Stimulated activated CD8-positive, alpha-beta memory T cell treated with anti-CD3 and anti-CD28 coated beads, Interleukin-4, amount 100 ng/mL, for 4 hours (primary cell): ENCODE measurements at places on chromosomes 13 and 19.

DNA sequence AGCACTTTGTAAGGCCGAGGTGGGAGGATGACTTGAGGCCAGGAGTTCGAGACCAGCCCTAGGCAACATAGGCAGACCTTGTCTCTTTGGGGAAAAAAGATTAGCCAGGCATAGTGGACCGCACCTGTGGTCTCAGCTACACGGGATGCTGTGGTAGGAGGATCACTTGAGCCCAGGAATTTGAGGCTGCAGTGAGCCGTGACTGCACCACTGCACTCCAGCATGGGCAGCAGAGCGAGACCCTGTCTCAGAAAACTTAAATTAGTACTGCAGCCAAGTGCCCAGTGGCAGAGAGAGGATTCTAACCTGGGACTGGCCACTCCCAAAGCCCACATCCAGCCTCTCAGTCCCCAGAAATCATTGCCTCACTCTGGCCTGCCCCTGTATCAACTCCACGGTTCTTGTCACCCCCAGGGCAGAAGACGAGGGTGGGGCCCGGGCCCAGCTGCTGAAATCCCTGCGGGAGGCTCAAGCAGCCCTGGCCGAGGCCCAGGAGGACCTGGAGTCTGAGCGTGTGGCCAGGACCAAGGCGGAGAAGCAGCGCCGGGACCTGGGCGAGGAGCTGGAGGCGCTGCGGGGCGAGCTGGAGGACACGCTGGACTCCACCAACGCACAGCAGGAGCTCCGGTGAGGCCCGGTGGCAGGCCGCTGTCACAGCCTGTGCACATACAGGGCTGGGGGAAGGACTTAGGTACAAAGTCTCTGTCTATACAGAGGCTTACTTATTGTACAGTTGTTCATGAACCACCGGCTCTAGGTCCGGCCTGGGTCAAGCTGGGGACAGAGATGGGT is 53.4 kb downstream of the KCNC3 start:
- DNase-seq, result no peak

DNA sequence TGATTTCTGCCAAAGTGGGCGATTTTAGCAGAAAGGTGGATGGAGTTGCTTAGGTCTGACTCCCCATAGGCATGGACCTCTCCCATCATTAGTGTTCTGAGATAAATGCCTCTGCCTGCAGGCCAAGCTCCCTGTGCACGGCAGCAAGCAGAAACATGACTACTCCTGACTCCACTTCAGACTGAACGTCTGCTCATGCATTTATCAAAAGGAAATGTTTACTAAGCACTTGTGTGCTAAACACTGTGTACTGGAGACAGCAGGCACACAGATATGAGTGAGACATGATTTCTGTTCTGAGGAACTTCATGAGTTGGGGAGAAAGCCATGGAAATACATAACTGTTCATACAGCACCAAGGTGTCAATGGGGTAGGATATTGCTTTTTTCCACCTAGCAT is 149.6 kb downstream of the MIPEP start:
- DNase-seq, result no peak

- DNase-seq, result no peak
Measured at GRCh38 chr19:1000095-1000494, at the start of gene GRIN3B. Gene GRIN3B (plus strand): TSS chr19:1000419. CDS start chr19:1000438, 19 bp downstream.

DNA sequence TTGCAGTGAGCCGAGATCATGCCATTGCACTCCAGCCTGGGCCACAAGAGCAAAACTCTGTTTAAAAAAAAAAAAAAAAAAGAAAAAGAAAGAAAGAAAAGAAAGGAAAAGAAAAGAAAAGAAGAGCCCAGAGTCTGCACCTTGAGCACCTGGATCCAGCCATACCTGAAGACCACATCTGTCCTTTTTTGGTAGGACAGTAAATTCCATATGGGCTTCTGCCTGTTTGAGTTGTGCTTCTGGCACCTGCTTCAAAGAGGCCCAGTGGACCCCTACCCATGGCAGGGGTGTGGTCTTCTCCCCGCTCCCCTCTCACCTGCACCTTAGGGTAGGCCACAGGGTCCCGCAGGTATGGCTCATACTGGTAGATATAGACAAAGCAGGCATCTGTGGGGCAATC is 5.8 kb downstream of the TM6SF2 start:
- no peak for DNase-seq

DNA sequence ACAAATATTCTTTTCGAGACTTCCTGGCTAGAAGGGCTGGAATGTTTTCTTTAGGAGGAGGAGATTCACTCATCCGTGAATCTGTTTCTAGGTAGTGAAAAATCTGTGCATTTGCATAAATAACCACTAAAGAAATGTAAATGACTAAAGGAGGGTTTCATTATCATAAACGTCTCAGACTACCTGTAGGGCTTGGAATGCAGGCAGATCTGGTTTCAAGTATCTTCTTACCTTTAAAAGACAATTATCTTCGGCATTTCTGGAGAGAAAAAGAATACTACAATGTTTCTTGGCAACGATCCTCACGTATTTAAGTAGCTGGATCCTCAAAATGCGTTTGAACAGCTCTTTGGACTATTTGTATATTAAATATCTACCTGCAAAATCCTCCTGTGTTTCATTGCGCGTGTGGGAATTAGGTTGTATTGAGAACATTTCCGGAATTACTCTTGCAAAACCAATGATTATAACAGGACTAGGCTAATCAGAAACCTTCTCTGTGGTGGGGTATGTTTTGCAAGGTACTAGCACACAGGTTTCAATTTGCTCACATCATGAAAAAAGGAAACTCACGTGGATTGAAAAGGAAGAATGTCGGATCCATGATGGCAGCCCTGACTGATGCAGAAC is 291.1 kb upstream of the ARGLU1 start:
- DNase-seq, result no peak

DNA sequence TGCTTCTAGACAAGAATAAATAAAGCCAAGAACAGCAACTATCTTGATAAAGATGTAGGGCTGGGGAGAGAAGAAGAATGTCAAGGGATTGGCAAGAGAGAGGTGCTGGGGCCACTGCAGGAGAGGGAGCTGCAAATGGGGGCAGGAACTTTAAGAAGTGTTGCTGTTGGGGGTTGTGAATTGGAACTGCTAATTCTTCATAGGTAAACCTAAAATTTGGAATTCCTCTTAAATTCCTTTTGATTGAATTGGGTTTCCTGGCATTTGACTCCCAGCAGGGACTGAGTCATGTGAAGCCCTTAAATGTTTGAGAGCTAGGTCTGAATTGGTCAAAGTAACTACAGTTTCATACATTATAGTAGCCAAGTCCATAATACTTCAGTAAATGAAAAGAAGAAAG is 305.6 kb upstream of the TMTC4 start:
- no peak for DNase-seq

- no peak for DNase-seq
Measured at GRCh38 chr13:40682449-40683240, 16.2 kb upstream of the FOXO1 start.

DNA sequence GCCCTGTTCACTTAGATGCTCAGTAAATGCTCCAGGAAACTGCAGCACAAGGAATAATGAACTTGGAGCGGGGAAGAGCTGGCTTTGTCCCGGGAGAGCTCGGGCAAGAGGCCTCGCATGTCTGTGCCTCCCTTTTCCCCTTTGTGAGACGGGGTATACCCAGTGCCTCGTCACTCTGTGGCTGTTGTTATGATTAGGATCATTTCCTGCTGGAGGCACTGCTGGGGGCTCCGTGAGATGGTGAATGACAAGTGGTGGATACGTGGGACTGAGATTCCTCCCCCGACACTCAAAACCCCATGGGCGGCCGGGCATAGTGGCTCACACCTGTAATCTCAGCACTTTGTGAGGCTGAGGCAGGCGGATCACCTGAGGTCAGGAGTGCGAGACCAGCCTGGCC is 1.1 kb upstream of the PLVAP start:
- DNase-seq, result no peak

DNA sequence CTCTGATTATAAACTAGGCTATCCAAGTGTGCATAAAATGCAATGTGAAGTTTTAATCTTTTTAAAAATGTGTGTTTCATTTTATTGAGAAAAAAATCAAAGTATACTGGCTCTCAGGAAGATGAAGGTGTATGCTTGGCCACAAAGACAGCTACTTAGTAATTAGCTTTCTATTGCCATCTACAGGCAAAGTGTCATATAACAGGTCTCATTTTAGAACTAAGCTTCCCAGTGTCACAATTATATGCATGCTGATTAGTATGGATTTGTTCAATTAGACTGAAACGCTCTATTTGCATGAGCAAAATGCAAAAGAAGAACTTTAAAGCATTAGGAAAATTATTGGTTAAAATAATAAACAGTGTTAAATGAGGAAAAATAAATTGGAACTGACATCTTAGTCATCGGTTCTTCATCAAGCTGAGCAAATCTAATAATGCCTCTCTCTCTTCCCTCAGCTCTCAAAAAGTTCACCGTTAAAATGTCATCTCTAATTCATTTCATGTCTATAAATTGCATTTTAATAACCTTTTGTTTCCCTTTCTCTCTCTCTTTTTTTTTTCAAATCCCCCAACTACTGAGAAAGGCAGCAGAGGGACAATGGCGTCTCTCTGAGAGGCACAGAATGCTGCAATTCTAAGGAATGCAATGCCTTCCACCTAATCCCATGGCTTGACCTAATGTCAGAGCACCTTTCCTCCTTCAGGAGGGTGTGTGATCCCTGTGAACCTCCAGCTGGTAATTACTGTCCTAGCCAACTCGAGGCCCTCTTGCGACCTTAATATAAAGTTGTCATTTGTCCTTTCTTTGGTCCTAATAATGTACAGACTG is 313.1 kb upstream of the MAB21L1 start:
- no peak for DNase-seq

DNA sequence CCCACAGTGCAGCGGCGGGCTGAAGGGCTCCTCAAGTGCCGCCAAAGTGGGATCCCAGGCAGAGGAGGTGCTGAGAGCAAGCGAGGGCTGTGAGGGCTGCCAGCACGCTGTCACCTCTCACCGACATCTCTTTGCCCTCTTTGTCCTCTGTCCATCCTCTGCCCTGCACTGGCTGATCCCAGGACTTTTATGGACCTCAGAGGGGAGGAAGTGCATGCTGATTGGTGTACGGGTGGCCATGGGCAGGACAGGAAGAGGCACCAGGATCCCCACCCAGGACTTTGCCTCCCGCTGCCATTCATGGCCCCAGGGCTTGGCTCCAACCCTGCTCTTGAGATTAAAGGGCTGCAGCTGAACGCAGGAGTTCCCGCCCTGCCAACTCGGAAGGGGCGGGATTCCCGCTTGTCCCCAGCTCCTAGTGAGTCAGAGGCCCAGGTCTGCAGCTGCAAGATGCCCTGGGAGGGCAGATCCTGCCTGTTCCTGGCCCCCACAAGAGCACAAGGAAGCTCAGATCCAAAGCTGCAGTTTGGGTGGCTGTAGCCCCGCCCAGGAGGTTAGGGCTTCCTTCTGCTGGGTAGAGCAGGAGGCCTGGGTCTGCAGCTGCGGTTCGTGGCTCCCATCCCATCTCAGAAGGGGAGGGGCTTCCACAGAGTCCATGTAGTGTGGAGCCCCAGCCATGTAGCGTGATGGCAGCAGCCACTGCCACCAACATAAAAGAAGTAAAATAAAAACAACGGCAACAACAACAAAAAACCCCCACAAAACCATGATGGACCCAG is 1716.7 kb downstream of the SLITRK1 start:
- no peak for DNase-seq

DNA sequence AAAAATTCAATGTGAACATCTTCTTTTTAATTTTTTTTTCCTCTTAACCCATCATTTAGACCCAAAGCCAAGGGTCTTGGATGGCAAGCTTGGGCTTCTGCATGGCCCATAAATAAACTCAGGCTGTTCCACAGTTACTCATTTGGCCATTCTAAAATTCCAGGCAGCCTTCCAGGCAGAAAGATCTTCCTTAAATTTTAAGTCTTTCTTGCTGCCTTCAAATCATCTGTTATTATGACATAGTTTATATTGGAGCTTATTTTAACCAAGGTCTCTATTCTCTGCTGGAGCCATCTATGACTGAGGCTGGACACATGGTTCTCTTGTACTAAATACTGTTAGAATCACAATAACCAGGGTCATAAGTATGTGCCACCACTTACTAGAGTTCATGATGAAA is 317.3 kb upstream of the MAB21L1 start:
- DNase-seq, result no peak

DNA sequence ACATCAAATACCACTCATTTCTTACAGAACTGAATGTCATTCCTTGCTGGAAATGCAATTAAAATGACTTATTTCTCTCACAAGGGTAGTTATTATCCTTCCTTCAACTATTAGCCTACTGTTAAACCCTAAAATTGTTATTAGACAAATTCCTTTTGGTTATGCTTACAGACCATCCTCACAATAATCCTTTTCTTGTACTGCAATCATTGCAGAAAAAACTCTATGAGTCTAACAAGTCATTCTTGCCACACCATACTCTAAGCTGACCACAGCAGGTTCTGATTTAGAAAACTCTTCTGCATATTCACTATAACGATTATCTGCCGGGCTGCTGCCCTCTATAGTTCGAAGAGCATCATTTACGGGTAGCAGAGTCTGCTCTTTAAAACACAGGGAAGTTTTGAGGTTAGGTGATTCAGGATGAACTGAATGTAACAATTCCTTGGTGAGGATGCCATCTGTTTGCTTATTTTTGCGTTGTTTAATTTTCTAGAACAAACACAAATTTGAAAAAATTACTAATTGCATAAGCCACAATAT is 38.2 kb downstream of the MTMR6 start:
- DNase-seq, result no peak

DNA sequence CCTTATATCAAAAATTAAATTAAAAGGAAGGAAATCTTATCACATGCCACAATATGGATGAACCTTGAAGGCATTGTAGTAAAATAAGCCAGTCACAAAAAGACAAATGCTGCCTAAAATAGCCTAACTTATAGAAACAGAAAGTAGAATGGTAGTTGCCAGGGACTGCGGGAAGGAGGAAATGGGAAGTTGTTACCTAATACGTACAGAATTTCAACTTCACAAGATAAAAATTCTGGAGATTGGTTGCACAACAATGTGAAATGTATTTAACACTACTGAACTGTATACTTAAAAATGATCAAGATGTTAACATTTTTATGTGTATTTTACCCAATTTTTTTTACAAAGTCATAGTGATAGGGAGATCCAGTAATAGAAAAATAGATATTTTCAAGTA is 10.2 kb upstream of the N4BP2L2 start:
- DNase-seq, result no peak

DNA sequence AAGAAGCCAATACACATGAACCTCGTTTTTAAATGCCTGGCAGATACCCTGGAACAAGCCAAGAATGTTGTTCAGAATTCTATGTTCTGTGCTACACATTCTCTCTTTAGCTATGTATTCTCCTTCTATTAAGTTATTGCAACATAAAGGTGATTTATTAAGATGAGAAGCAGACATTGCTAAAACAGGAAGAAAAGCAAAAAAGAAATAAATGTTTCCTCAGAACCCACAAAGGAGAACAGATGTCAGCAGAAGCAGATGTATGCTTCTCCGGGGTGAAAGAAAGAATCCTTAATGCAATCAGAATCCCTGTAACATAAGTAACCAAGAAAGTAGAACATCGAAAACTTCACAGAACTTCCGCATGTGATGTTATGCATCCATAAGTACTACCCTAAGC is 302.9 kb downstream of the DCT start:
- DNase-seq, result no peak

DNA sequence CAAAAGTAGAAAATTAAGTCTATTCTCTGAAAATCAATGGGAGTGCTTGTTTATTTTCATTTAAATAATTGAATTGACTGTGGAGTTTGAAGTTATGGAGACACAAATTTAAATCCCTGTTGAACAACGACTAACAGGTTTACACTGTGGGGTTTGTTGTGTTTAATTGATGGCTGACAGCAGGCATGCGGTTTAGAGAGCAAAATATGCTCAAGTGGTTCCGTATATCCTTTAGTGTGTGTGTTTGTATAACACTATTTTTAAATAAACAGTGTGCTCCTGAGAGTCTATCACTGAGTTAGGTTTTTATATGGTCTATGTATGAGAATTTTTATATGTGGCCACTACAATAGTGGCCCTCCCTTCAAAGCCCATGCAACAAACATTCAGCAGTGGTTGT is 332.0 kb downstream of the GPC6 start:
- no peak for DNase-seq
